Effector memory CD4-positive, alpha-beta T cell (primary cell): ENCODE measurements at places on chromosomes 2 and 18.

DNA sequence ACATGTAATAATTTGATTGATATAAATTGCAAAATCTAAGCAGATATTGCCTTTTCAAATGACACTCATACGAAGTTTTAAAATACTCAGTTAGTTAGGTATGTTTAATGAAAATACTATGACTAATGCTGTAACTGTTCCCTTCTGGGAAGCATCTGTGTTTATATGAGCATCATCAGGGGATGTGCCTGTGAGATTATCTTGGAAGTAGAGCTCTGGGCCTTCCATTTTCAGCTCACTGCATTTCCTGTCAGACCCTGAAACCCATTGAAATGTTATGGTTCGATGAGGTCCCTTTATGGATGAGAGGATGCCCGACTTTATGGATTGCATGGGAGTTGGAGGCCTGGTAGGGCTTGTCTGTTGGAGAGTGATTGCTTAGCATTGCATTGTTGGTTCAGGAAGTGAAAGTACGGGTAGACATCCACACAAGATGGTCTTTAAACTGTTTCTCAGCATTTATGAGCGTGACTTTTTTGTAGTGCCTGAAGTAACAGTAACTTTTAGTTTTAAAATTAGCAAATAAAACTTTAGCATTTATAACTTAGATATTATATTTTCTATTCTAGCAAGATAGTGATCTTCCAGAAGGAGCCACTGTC is 28.7 kb downstream of the ELP2 start:
- no peak for DNase-seq
- peaks cover 76% of the 10 kb centered on the region for H3K36me3 ChIP-seq
- H3K27me3 ChIP-seq: no peaks in the 10 kb centered on the region
- H3K27ac ChIP-seq: no peak overlapping the region
- no peaks in the 10 kb centered on the region for H3K4me1 ChIP-seq

DNA sequence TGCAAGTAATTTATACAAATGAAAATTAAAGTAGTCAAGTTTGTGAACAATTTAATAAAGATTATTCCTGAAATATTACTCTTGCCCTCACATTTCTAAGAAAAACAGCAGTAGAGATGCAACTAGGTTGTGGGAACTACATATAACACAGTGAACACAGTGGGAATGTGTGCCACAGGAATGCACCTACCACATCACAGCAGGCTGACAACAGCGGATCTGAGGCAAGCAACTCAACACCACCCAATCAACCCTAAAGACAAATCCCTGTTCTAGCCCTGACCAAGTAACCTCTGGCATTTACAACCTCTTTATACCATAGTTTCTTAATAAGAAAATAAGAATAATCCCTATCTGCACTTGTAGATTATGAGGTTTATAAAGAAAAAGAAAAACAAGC is 23.4 kb downstream of the MBOAT2 start:
- DNase-seq: no peak
- no peaks in the 10 kb centered on the region for H3K4me1 ChIP-seq
- no peak overlapping the region for H3K4me3 ChIP-seq

- H3K27ac ChIP-seq: no peak overlapping the region
- DNase-seq: no peak
- H3K4me1 ChIP-seq: no peaks in the 10 kb centered on the region
Observed at GRCh38 chr18:58635891-58636290, 7.0 kb upstream of the ALPK2 start.

DNA sequence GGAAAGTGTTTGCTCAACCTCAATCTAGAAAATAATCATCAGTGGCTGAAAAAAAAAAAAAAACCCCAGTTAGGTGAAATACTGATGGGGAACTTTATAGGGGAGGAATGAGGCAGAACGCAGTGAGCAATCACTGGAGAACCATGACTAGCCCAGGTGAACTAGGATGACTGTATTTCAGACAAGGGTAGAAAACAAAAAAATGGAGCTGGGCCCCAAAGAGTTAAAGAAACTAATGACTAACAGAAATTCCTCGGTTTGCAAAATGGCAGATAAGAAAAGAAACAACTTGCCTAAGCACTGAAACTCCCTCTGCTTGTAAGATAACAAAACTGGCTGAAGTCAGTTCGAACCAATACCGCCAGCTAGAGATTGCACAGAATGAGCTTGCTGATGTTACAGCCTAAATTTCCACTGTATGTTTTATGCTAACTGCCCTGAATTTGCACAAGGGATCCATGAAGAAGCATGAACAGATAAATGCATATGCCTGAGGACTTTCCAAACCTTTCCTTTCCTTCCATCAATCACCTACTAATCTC is 245.9 kb downstream of the METTL4 start:
- no peaks in the 10 kb centered on the region for H3K4me1 ChIP-seq
- DNase-seq: no peak
- H3K27me3 ChIP-seq: peaks cover 3% of the 10 kb centered on the region
- H3K4me3 ChIP-seq: no peak overlapping the region

DNA sequence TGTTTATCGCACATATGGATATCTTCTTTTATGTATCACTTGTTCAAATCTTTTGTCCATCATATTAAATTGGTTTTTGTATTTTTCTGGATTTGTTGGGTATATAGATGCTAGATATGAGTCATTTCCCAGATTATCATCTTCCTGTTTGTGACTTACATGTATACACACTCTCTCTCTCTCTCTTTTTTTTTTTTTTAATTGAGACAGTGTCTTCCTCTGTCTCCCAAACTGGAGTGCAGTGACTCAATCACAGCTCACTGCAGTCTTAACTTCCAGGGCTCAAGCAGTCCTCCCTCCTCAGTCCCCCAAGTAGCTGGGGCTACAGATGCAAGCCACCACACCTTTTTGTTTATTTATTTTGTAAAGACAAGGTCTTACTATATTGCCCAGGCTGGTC is 43.8 kb downstream of the XIRP2 start:
- no peaks in the 10 kb centered on the region for H3K36me3 ChIP-seq
- no peak for DNase-seq

DNA sequence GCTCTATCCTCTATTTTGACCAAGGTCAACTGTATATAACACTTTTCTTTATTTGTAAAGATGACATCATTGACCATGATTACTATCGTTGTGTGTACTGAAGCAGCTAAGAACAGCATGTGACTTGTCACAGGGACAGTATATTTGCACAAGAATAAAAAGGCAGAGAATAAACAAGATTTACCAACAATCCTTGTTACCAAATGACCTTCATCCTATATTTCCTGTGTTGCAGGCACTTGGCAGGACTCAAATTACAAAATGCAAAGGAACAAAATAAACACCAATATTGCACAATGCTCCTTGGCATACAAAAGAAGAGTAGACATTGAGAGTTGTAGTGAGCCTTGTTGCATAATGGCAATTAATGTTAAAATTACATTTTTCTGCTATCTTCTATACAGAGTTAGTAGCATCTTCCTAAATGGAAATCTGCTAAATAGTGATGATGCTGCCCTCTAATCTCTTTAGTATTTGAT is 61.8 kb downstream of the RFTN2 start:
- no peak overlapping the region for H3K4me3 ChIP-seq
- no peaks in the 10 kb centered on the region for H3K27me3 ChIP-seq
- H3K36me3 ChIP-seq: no peaks in the 10 kb centered on the region
- no peak for DNase-seq
- peaks cover 4% of the 10 kb centered on the region for H3K4me1 ChIP-seq
- no peak overlapping the region for H3K27ac ChIP-seq

DNA sequence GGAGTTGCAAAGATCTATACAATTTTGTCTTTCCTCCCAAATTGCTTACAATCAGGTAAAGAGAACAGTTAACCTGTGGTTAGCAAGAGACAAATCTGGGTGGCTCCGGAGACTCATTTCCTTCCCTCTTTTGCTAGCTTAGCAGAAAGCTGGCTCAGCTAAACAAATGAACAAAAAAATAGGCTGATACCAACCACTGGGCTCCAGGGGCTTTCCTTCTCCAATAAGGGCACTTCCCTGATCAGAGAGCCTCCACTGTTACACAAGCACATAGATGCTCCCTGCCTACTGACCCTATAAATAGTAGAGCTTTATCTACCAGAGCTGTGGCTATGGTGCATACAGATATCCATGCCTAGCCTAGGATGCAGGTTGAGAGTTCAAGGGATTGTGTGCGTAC is 90.1 kb upstream of the ARL5A start:
- H3K27me3 ChIP-seq: peaks cover 3% of the 10 kb centered on the region
- H3K36me3 ChIP-seq: no peaks in the 10 kb centered on the region
- no peak overlapping the region for H3K27ac ChIP-seq
- H3K4me1 ChIP-seq: no peaks in the 10 kb centered on the region

- no peaks in the 10 kb centered on the region for H3K27me3 ChIP-seq
- H3K36me3 ChIP-seq: no peaks in the 10 kb centered on the region
- DNase-seq: no peak
- no peak overlapping the region for H3K27ac ChIP-seq
- no peak overlapping the region for H3K4me3 ChIP-seq
Observed at GRCh38 chr2:215825707-215826106, 187.6 kb downstream of the MREG start.

GRCh38 chr2:209496586-209496982 is 72.7 kb downstream of the MAP2 start:
- H3K27me3 ChIP-seq: no peaks in the 10 kb centered on the region
- DNase-seq: no peak
- H3K4me3 ChIP-seq: no peak overlapping the region
- H3K4me1 ChIP-seq: no peaks in the 10 kb centered on the region
- no peaks in the 10 kb centered on the region for H3K36me3 ChIP-seq
- H3K27ac ChIP-seq: no peak overlapping the region

DNA sequence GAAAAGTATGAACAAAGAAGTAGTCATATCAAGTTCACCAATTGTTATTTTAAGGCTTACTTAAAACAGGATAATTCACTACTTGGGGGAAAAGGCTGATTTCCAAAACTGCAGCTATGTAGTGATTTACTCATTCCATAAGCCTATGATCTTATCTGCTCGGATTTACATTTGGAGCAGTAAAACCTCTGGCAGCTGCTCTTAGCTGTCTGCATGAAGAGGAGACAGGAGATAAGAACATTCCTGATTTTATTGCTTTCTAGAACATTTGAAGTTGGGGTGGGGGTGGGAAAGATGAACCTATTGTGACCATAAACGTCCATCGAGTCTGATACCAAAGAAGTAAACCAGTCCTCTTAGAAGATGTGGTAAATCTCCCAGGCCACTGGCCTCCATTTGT is 120.9 kb downstream of the MMADHC start:
- H3K4me3 ChIP-seq: no peak overlapping the region
- H3K27me3 ChIP-seq: peaks cover 5% of the 10 kb centered on the region
- no peak overlapping the region for H3K27ac ChIP-seq

DNA sequence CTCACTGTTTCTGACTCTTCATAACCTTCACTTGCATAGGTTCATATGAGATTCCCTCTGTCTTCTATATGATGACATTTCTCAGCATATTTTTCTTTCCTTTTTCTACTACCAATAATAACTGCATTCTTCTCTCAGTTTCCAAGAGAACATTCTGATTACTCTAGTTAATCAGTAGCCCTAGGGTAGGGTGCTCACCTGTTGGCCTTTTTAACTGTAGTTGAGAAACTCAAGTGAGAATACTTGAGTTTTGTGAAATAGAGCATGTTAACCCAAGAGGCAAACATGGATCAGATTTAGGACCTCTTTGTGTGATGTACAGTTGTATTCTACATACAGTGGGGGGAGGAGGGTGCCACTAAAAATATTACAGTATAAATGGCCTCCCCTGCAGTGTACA is 308.0 kb downstream of the CMPK2 start:
- no peaks in the 10 kb centered on the region for H3K27me3 ChIP-seq
- no peaks in the 10 kb centered on the region for H3K36me3 ChIP-seq
- H3K4me3 ChIP-seq: no peak overlapping the region
- DNase-seq: no peak

GRCh38 chr2:201939453-201939941 is 94.2 kb upstream of the FZD7 start:
- H3K27ac ChIP-seq: no peak overlapping the region
- DNase-seq: no peak
- H3K4me3 ChIP-seq: no peak overlapping the region
- H3K36me3 ChIP-seq: no peaks in the 10 kb centered on the region
- H3K4me1 ChIP-seq: no peaks in the 10 kb centered on the region

- no peak for DNase-seq
- H3K27ac ChIP-seq: no peak overlapping the region
- no peak overlapping the region for H3K4me3 ChIP-seq
Observed at GRCh38 chr2:45804987-45805755, 153.7 kb downstream of the PRKCE start.

DNA sequence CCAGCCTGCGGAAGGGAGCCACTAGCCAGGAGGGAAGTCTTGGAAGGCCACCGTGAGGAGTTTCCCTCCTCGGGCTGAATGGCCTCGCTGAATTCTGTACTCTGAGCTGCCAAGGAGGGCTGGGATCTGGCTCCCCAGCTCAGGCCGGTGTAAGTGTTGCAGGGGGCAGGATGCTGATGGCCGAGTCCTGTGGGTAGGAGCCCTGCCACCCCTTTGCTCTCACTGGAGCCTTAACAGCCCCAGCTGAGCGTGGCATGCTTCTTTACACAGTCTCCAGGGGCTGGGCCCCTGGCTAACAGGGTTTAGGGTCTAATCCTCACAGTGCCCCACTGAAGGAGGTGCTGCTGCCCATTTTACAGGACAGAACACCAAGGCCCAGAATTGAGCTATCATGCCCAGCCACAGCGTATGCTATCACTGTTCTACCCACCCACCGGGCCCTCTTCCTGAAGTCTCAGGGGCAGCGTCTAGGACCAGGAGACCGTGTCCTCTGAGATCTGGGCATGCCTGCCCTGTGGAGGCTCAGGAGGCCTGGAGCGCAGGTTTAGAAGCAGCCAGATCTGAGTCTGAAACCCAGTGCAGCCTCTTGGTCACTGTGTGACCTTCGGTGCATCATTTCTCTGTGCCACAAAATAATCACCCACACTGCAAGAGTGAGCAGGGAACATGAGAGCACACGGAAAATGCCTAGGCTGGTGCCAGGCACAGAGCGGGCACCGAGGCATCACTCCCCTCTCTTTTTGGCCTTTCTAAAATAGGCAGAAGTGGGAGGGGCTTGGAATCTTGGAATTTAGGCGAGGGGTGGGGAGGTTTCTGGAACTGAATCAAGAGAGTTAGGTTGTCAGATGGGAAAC is 42.9 kb downstream of the TMEM37 start:
- no peak overlapping the region for H3K27ac ChIP-seq
- no peaks in the 10 kb centered on the region for H3K27me3 ChIP-seq
- no peaks in the 10 kb centered on the region for H3K4me1 ChIP-seq

GRCh38 chr2:133377599-133377998 is 190.7 kb downstream of the NCKAP5 start:
- no peak overlapping the region for H3K27ac ChIP-seq
- H3K36me3 ChIP-seq: no peaks in the 10 kb centered on the region
- no peak overlapping the region for H3K4me3 ChIP-seq
- no peak for DNase-seq
- H3K4me1 ChIP-seq: no peaks in the 10 kb centered on the region
- H3K27me3 ChIP-seq: no peaks in the 10 kb centered on the region

DNA sequence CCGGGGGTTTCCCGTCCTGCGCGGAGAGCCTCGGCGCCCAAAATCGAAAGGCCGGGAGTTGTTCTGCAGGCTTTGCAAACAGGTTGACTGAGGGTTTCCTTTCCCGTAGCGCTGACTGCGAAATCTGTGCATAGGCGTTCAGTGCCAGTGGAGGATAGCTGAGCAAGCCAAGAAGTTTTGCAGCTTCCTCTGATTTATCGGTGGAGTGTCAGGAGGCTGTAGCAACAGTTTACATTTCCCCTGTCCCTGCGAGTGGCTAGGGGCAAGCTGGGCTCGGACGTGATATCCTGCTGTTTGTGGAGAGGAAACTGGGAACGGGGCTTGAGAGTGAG is 694 bp downstream of the THSD7B start:
- no peaks in the 10 kb centered on the region for H3K36me3 ChIP-seq
- DNase-seq: no peak
- H3K4me1 ChIP-seq: no peaks in the 10 kb centered on the region
- H3K27ac ChIP-seq: no peak overlapping the region
